ENCODE measurements at places on chromosomes 16 and 17.

GRCh38 chr16:51637770-51638094, 486.7 kb upstream of the SALL1 start:
- no peak for DNase-seq

- DNase-seq = no peak
Observed at GRCh38 chr16:87818533-87819161, 50.7 kb downstream of the SLC7A5 start.

GRCh38 chr16:55091213-55091870, 160.7 kb downstream of the IRX5 start:
- DNase-seq = no peak

GRCh38 chr16:2151188-2152091, 3.0 kb downstream of the RAB26 start:
- no peak for DNase-seq

DNA sequence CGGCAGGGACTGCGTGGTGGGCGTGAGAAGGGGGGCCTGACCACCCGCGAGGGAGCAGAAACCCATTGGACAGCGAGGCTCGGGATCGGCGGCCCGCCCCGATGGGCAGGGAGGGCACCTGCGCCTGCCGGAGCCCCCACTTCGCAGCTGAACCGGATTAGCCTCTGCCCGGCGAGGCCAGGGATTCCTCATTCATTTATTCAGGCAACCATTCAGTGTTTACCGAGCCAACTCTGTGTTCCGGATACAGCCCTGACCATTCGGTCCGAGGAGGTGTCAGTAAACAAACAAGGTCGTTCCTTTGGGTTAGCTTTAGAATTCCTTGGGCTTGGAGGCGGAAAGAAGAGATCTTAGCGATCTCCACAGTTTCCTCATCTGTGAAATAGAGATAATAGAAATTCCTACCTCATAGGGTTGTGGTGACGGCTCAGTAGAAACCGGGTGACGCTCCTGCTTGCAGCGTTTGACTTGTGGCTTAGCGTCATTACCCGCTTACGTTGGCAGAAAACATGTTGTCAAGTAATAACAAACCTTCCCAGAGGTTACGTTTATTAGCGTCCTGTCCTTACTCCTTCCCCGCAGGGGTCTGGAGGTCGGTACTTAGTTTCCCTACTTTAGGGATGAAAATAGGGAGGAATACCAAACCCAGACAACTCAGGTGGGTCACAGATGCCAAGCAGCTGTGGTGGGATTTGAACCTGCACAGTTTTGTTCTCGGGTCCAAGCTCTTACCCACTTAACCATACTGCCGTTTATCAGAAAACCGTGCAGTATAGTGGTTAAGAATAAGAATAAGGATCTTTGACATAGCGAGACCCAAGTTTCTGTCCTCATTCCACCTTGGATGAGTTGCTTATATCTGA, 893 bp downstream of the POLR3E start:
- DNase-seq = peak; percentile 92

GRCh38 chr16:85616607-85617321, 3.6 kb downstream of the GSE1 start:
- no peak for DNase-seq

DNA sequence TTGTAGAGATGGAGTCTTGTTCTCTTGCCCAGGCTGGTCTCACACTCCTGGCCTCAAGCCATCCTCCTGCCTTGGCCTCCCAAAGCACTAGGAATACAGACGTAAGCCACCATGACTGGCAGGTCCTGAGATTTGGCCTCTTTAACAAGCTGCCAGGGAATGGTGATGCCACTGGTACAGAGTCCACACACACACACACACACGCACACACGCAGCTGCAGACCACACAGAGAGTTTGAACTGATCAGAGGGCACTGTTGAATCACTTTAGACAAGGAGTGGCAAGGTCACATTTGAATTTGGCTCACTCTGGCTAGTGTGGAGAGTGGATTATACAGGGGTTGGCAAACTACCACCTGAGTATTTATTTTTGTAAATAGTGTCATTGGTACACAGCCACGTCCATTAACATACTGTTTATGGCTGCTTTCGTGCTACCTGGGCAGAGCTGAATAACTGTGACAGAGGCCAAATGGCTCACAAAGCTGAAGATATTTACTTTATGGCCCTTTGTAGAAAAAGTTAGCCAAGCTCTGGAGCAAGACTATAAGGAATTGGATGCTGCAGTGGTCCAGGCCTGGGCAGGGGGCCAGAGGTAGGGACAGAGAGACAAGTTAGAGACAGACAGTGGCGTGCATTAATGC, 9.9 kb downstream of the ITPRIPL2 start:
- DNase-seq = no peak

- no peak for DNase-seq
Observed at GRCh38 chr17:65627891-65628643, 66.6 kb upstream of the AXIN2 start.

GRCh38 chr17:80029258-80029974, 6.3 kb downstream of the TBC1D16 start:
- peak; percentile 16 for DNase-seq

DNA sequence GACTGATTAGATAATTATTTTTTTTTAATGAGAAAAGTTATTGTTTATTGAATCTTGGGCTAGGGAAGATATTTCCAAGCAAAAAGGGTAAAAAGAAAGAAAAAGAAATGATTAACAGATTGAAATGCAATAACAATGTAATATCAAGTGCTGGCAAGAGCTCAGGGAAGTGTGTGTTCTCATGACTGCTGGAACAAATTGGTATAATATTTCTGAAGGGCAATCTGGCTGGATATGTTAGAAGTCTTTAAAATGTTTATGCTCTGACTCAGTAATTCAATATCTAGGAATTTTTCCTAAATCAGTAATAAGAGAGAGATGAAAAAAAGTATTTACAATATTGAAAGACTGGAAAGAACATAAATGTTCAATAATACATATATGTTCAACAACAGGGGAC, 7.6 kb upstream of the ZNF624 start:
- no peak for DNase-seq

- no peak for DNase-seq
Observed at GRCh38 chr16:26905336-26905735, 161.4 kb upstream of the C16orf82 start.

DNA sequence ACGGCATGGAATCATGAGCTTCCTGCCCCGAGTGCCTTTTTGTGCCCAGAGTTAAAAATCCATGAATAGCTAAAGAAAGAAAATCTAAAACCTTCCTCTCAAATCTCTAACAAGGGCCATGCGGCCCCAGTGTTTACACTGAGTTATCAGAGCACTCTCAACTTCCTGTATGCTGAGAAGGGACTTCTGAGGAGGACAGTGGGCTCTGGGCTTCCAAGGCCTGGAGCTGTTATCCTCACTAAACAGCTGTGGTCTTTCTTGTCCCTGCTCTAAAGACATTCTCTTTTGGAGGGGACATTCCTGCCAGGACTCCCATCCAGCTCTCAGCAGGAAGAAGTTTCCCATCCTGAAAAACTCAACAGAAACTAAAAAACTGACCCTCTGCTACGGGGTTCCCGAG, 135.6 kb downstream of the AATF start:
- no peak for DNase-seq

DNA sequence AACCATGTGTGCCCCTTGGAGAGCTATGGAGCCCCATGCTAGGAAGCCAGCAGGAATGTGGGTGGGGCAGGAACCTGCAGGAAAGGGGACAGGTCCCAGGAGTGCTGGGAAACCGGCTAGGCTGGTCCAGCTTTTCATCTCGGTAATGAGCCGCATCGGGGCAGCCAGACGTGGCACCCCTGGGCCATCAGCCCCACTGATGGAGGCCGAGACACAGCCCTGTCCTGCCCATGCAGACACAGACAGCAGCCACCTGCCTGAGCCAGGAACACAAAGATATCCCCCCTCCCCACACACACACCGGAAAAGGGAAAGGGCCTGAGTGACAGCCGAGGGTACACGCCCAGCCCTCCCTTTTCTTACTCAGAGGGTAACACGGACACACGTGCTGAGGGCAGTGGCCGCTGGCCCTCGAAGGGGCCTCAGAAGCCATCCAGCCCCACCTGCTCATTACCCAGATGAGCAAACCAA, 18.1 kb downstream of the PPL start:
- DNase-seq = no peak

DNA sequence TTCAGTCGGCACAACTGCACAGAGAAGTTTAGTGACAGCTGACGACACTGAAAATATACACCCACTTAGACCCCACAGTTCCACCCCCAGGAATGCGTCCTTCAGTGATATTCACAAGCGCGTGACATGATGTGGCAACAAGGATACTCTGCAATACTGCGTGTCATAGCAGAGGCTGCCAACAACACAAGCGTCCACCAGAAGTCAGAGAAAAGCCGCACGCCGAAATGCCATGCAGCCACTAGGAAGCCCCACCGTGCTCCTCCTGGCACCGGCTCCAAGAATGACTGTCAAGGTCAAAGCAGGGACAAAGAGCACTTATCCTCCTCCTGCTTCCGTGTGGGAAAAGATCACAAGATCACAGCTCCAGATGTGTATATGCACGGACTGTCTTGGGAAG, 3.5 kb downstream of the ATP2A3 start:
- DNase-seq = no peak

DNA sequence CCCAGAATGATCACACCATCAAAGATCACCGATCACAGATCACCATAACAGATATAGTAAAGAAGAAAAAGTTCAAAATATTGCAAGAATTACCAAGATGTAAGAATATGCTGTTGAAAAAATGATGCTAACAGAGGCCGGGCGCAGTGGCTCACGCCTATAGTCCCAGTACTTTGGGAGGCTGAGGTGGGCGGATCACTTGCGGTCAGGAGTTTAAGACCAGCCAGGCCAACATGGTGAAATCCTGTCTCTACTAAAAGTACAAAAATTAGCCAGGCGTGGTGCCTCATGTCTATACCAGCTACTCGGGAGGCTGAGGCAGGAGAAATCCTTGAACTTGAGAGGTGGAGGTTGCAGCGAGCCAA, 53.2 kb downstream of the CPPED1 start:
- no peak for DNase-seq

DNA sequence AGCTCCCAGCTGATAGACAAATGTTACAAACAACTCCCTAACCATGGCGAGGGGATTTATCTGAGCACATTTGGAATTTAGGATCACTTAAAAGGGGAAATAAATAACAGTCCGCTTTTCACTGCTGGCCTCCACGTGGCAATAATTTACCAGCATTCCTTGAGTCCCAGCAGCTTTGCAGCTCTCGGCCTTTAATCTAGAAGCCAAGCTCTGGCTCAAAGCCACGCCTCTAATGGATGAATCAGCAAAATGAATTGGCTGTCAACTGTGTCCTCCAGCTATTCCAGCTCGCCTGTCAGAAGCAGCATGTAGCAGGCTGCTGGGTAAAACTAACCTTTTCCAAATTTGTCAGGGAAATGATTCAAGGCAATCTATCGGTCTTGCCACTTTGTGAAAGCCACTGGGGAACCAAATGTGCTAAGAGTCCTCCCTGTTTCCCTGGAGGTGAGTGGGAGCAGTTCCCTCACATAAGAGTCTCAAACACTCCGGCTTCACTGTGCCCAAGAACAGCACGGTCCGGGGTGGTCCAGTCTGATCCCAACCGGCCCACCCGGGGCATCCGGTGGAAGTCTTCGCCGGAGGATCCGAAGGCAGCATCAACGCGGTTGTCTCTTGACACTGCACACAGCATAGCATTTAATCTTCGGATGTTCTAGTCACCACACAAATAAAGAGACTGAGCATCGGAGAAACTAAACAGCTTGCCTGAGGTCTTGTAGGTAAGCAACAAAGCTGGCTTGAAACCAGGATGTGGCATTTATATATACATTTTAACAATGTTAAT, 143.3 kb downstream of the PARN start:
- DNase-seq = peak; percentile 67

- DNase-seq = no peak
Observed at GRCh38 chr17:36848008-36848902, 89.0 kb upstream of the LHX1 start.

DNA sequence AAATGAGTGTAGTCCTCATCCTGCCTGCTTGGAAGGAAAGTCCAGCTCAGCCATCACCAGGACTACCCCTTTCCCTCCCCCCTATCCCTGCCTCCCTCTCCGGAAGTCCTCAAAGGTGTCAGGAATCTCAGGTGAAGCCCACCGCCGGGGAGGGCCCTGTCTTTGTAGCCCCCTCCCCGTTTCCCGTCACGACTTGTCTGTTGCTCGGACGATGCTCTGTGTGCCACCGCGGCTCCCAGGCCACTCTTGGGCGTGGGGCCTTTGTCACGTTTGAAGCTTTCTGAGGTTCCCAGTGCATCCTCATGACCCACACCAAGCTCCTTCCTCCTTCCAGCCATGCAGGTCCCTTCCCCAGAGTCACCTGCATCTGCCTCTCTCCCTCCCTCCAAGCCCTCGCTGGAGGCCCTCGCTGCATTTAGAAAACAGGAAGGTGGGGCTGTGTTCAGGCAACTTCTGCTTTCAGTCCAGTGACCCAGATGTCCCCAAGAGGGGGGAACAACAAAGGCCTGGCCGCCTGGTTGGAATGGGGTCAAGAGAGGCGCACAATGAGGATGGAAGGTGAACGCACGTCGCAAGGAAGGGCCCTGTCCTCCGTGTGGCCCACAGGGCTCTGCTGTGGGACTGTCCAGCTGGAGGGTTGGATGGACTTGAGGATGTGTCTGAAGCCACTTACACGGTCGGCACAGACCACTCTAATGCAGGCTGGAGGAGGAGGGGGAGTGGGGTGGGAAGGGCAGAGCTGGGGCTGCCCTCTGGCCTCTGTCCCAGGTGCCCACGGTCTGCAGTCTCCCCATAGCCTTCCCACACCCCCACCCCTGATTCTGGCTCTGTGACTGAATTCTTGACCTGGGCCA, 59.9 kb downstream of the OR1D5 start:
- no peak for DNase-seq

DNA sequence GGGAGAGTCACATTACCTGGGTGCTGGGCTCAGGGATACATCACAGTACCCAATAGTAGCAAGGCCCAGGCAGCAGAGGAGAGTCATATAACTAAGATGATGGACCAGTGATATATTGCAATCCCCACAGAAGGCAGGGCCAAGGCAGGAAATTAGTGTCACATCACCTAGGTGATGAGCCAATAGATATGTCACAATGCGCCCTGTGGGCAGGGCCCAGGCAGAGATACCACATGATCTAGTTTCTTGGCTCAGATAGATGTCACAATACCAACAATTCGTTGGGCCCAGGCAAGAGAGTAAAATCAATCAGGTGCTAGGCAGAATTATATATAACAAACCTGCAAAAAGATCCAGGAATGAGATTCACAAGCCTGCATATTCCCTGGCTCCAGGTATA, 2111.5 kb downstream of the TP53TG3F start:
- DNase-seq = no peak

GRCh38 chr17:8117980-8118768, at the start of gene ALOXE3:
TSS of gene ALOXE3 (minus strand) at chr17:8118514. CDS start at chr17:8117990, 524 bp downstream.
- no peak for DNase-seq

Data from AG04449 (cell line).